Activated CD4-positive, CD25-positive, alpha-beta regulatory T cell (primary cell): ENCODE measurements at places on chromosomes 4 and X.

- no peak for DNase-seq
These were observed 639.8 kb downstream of the DMD start for GRCh38 chrX:32571579-32571978.

GRCh38 chrX:123976706-123977316, 15.3 kb downstream of the STAG2 start:
- DNase-seq: no peak

DNA sequence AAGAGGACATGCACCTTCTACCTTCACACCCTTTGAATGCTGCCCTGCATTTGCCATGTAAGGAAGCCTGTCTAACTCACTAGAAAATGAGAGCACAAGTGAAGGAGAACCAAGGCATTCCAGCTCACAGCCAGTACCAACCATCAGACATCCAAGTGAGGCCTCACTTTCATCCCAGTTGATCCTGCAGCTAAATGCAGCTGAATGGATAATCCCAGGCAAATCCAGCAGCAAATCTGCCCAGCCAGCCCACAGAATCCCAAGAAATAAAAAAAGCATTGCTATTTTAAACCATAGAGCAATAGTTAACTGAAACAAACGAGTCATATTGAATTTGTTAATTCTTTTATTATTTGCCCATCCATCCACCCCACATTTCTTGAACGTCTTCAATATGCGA, 112.5 kb downstream of the C4orf33 start:
- no peak for DNase-seq

DNA sequence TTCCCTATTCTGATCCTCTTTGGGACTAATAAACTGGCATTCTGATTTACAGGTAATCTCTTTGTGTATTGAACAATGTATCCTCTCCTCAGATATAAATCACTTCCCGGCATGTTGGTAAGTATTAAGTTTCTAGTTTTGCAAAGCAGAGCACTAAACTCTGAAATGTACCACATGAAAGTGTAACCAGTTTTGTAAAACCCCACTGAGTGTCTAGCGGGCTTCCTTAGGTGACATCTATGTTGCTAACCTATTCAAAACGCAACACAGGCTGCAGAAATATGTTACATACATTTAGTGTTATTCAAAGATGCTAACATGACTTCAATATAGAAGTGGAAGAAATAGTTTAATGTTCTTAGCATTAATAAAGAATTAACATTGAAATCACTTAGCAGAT, 25.2 kb downstream of the DNAJB14 start:
- DNase-seq: no peak

GRCh38 chr4:8920289-8920965, 48.8 kb upstream of the HMX1 start:
- DNase-seq: no peak

- no peak for DNase-seq
These were observed 30.9 kb downstream of the FAM9C start for GRCh38 chrX:13013363-13014110.

- DNase-seq: no peak
These were observed 31.1 kb downstream of the CCKAR start for GRCh38 chr4:26459054-26459755.

- no peak for DNase-seq
These were observed 133.9 kb downstream of the EGF start for GRCh38 chr4:110046588-110047049.
